ENCODE measurements at places on chromosomes 1 and 21.

GRCh38 chr1:45003741-45004140, 7.4 kb downstream of the HECTD3 start:
- no peak for DNase-seq

- DNase-seq = no peak
These were observed 2.6 kb upstream of the TMEM240 start for GRCh38 chr1:1542766-1543705.

DNA sequence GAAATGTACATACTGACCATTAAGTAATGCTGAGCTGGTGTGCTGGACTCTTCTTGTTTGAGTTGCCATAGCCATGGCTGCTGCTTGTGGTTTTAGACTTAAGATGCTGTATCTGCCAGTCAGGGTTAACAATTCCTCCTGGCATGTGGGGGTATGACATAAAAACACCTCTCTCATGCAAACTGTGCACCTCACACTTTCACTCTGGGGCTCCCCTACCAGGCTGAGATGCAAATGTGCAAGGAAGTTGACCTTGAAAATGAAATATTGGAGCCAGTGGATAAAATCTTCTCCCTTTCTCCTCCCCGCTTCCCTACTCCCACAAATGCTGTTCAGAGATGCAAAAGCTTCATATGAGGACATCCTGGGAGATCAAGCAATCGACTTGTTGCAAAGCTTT, 198.8 kb downstream of the FCRL5 start:
- no peak for DNase-seq

DNA sequence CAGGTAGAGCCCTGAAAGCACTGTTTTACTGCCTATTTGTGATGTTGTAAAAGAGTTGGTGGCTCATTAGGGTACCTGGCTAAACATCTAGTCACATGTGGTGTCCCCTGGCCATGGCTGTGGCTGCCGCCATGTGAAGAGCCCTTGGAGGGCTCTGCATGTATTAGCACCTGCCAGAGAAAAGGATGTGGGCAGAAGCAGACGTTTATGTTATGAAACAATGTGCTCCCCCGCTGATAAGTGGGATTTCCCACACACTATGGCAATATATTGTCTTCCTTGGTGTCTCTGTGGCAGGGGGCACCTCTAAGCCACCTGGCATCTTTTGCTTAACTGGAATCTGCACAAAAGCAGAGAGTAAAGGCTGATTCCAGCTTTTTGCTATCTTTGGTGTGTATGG, 9.6 kb downstream of the TENT5C start:
- DNase-seq = no peak
